ENCODE measurements at places on chromosomes 3 and 15.

DNA sequence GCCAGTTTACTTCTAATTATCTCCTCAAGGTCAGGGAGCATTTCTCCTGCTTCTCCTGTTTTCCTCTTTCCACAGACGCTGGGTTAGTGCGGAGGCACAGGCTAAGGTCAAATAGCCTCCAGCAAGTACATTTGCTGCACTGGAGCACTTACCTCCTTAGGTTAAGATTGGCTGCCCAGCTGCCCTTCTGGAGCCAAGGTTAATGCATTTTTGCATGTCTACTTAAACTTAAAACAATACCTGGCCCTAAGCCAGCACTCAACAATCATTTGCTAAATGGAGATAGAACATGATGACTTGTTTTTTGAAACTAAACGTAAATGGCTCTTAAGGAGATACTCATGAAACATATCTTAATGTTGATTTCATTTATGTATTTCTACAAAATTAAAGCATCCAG lies 83.5 kb downstream of the SSR3 start:
- DNase-seq: no peak

DNA sequence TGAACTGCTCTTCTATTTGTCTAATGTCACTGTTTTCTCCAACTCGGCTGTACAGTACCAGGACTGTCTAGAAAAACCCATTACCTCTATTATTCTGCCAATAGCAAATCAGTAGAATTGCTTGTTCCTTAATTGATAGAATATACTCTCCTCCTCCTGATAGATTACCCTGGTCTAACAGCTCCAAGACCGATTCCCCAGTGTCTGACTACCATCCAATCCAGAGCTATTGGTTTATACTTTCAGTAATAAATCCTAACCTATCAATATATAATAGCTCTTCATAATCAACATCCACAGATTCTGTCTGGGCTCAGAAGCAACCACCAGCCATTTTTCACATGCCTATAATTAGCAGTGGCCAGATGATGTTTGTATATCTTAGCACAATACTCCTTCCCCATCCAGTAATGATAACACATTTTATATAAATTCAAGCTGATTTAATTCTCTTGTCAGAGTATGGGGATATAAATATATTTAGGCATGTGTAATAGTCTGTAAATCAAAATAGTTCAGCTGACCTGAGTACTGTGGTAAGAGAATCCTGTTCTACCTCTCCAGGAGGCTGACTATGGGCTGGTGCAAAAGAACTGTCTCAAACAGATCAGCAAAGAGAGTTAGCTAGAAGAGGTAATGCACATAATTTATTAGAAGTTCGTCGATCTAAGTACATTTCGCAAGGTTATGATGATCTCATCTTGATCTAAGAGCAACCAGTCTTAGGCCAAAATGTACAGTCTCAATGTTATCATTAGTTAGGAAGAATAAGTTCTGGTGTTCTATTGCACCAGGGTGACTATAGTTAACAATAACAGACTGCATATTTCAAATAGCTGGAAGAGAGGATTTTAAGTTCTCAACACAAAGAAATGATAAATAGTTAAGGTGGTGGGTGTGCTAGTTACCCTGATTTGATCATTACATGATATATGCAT lies 193.4 kb downstream of the SHOX2 start:
- no peak for DNase-seq

- no peak for DNase-seq
Measured at GRCh38 chr3:169363318-169364265, 299.9 kb downstream of the MECOM start.

DNA sequence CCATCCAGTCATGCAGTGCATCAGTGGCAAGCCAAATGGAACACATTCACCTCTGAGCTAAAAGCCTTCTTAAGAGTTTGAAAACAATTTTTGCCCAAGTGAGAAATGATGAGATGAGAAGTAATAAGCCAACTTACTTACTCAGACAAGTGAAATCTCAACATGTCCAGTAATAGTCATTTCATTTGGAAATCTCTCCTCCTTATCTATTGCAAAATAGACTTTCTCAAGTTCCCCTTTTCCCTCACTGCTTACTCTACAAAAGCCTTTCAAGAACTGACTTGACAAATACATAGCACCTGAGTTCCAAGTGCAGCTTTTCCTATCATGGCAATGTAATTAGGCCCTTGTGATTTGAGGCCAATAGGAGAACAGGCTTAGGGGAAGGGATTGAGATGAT lies 282.3 kb downstream of the SLC9A9 start:
- DNase-seq: no peak

GRCh38 chr3:196792771-196793170 lies 53.1 kb downstream of the PAK2 start:
- no peak for DNase-seq

DNA sequence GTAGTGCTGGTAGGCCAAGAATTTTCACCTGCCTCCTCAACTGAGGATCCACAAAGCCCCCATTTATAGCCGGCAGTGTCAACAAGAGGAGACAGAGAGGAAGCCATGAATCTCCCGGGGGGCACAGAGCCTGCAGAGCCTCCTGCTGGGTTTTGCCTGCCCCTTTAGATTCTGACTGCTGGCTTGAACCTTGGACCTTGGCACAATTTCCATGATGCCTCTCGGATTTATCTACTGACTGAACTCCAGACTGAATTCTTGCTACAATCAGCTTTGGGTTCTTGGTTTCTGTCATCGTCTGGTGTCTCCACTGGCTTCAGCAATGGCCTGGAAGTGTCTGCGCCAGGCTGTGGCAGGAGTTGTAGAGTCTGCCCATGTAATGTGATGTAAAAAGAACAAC lies 80.7 kb downstream of the GPR156 start:
- no peak for DNase-seq

GRCh38 chr15:69056365-69056764 lies 41.9 kb downstream of the NOX5 start:
- DNase-seq: no peak

- DNase-seq: no peak
Measured at GRCh38 chr3:100518983-100519382, 26.6 kb downstream of the TMEM45A start.

GRCh38 chr3:185313693-185314246 lies 49.2 kb upstream of the MAP3K13 start:
- no peak for DNase-seq

- no peak for DNase-seq
Measured at GRCh38 chr15:43934480-43934879, 107.7 kb downstream of the WDR76 start.

All from activated CD4-positive, alpha-beta T cell treated with anti-CD3 and anti-CD28 coated beads, Interleukin-2, amount 50 U/mL, for 16 hours (primary cell).